Epithelial cell of alveolus of lung (primary cell): ENCODE measurements at places on chromosomes 2 and 18. TPM values are rescaled to one million over a fixed set of nuclear protein-coding genes. Genes with fewer than 3 reads are reported as not detected.

IFIH1 gene
- 6.4 and 6.9 TPM in 2 replicates for total RNA-seq

C2orf66 gene
- 0.24 TPM in 1 of 2 replicates, not detected in the other for total RNA-seq

FAM237A gene
- not detected in 2 replicates for total RNA-seq

NXPH2 gene
- 0.13 TPM in 1 of 2 replicates, not detected in the other for total RNA-seq

PSMD14 gene
- total RNA-seq = 40.3 and 99.2 TPM in 2 replicates

DSEL gene
- total RNA-seq = 12.2 and 30.4 TPM in 2 replicates

LGALSL gene
- 3.4 and 17.7 TPM in 2 replicates for total RNA-seq

EFEMP1 gene
- 82.1 and 506 TPM in 2 replicates for total RNA-seq

CIB4 gene
- not detected in 2 replicates for total RNA-seq

FNDC4 gene
- total RNA-seq = 10.4 and 20.9 TPM in 2 replicates

ADRA2B gene
- total RNA-seq = not detected in 2 replicates

ANKRD29 gene
- total RNA-seq = 0.16 and 2.3 TPM in 2 replicates

SERPINB13 gene
- not detected in 2 replicates for total RNA-seq

UNC80 gene
- under 0.01 TPM in 1 of 2 replicates, not detected in the other for total RNA-seq

AGXT gene
- not detected in 2 replicates for total RNA-seq

RIT2 gene
- not detected in 2 replicates for total RNA-seq

AQP12A gene
- not detected in 2 replicates for total RNA-seq

SLC40A1 gene
- total RNA-seq = 2.3 and 21.2 TPM in 2 replicates

NEU2 gene
- total RNA-seq = not detected in 2 replicates

CAMKMT gene
- total RNA-seq = 1.4 and 2.7 TPM in 2 replicates

SLC11A1 gene
- total RNA-seq = 0.13 TPM in 1 of 2 replicates, not detected in the other

SULT1C2 gene
- total RNA-seq = not detected in 2 replicates

LDLRAD4 gene
- 0.52 and 0.80 TPM in 2 replicates for total RNA-seq

HRH4 gene
- total RNA-seq = not detected in 2 replicates

UGT1A1 gene
- total RNA-seq = not detected in 2 replicates

CAPN13 gene
- under 0.01 TPM in 1 of 2 replicates, not detected in the other for total RNA-seq

KCNE4 gene
- 5.0 and 13.6 TPM in 2 replicates for total RNA-seq

SNTG2 gene
- total RNA-seq = not detected in 2 replicates

ITGB6 gene
- 1.1 and 15.0 TPM in 2 replicates for total RNA-seq
